ENCODE measurements at places on chromosomes 3 and 15.

DNA sequence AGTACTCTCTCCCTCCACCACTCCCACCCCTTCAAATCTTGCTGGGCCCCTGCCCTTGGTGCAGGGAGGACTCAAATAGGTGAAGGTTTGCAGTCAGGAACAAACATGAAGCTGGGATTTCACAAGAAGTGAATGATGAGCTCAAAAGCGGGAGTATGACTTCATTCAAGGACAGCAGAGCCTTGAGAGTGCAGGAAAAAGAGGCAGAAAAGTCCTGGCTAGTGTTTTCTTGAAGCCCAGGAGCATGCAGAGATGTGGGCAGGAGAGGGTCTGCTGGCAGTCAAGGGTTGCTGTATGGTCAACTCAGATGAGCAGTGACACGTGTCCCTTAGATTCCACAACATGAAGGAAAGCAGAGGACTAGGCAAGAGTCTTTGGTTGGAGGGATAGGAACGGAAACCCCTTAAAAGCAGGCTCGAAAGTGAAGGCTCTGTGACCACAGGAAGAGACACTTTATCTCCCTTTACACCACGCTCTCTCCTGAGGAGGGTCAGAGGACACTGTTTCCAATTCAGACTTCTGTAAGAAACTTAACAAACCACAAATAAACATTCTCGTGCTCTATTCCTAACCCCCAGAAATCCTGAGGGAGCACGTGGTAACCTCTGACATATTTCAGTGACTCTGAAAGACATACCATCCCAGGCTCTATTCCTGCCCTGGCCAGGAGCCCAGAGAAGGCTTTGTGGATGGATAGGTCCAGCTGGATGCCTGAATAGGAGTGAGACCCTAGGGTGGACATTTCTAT lies 168.0 kb upstream of the NDN start:
- no peak for DNase-seq

GRCh38 chr3:111852540-111852939 lies 6.5 kb upstream of the PHLDB2 start:
- DNase-seq, result no peak

- DNase-seq, result no peak
These were observed 353.4 kb downstream of the CHST2 start for GRCh38 chr3:143472731-143473523.

DNA sequence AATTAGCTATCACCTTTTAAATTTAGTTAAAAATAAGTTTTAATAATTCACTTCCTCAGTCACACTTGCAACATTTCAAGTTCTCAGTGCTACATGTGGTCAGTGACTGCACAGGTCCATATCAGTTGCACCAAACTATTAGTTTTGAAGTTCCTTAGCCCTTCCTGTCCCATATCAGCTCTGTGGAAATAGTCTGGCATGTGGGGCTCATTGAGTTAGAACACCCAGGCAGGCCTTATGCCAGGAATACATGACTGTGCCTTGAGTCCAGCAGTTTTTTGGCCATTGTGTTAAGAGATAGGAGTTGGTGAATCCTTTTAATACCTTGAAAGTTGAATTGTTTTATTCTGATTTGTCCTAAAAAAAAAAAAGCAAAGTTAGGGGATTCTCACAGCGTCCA lies 153.7 kb upstream of the BFSP2 start:
- no peak for DNase-seq

- no peak for DNase-seq
These were observed 24.8 kb downstream of the AKAP13 start for GRCh38 chr15:85404918-85405866.

GRCh38 chr15:73897441-73898261 lies 24.3 kb downstream of the TBC1D21 start:
- DNase-seq, result peak; percentile 59

DNA sequence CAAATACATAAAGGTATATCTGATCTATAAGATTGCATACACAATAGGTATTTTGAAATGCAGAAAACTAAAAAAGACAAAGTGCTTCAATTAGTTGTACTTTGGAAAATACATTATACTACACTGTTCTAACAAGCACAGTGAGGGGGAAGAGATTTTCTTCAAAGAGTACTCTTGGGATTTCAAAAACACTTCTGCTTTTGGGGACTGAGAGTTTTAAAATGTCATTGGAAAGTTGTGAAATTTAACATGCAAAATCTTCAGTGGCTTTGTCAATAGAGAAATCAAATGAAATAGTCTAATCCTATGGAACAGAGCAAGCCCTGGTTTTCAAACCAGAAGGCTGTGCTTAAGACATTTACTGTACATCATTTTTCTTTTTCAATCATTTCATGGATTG lies 322.2 kb upstream of the SEMA6D start:
- no peak for DNase-seq

GRCh38 chr3:60144071-60144470 lies 1094.2 kb upstream of the CFAP20DC start:
- no peak for DNase-seq

GRCh38 chr15:36826948-36827347 lies 247.5 kb downstream of the CDIN1 start:
- DNase-seq, result no peak

GRCh38 chr3:134887536-134887935 lies 92.5 kb downstream of the EPHB1 start:
- no peak for DNase-seq

GRCh38 chr3:13484851-13485590 lies 4.9 kb downstream of the HDAC11 start:
- no peak for DNase-seq

GRCh38 chr3:46987319-46987742 lies 7.9 kb downstream of the NBEAL2 start:
- DNase-seq, result no peak

- no peak for DNase-seq
These were observed 91.1 kb downstream of the WNT7A start for GRCh38 chr3:13788522-13789424.

DNA sequence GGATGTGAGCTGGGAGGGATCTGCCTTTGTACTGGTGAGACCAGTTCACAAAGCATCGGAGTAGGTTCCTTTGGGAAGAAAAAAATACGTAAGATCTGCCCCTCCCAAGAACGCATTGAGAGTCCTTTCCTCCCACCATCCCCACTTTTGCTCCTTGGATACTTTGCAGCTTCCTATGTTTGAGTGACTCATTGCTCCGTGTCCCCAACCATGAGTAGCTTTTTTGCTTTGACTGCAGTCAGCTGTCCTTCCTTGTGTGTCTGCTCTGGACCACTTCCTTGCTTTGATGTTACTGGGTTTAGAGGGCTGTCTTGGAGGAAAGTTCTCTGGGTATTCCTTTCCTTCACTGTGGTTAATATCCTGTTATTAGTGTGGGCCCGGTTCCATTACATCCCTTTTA lies 43.2 kb upstream of the PTPN23 start:
- DNase-seq, result no peak

Measured in amniotic stem cell (primary cell).